ENCODE measurements at places on chromosomes 6 and 20. TPM values are rescaled to one million over a fixed set of nuclear protein-coding genes. Genes with fewer than 3 reads are reported as not detected.

PPP1R16B gene
- total RNA-seq: 89.9 TPM

BPIFB1 gene
- 0.13 TPM for total RNA-seq

IL17F gene
- not detected for total RNA-seq

C20orf144 gene
- 0.11 TPM for total RNA-seq

SLC22A16 gene
- total RNA-seq: not detected

NKX2-2 gene
- total RNA-seq: not detected

MYCT1 gene
- total RNA-seq: not detected

TAF8 gene
- total RNA-seq: 26.2 TPM

F13A1 gene
- 1.6 TPM for total RNA-seq

RNF182 gene
- not detected for total RNA-seq

SLC16A10 gene
- total RNA-seq: 10.6 TPM

GFRA4 gene
- not detected for total RNA-seq

KIF6 gene
- total RNA-seq: 0.35 TPM

ALDH5A1 gene
- 15.3 TPM for total RNA-seq

DACT2 gene
- total RNA-seq: not detected

HLA-DQA1 gene
- 712 TPM for total RNA-seq

TMEM170B gene
- 6.0 TPM for total RNA-seq

ZNF311 gene
- not detected for total RNA-seq

IL20RA gene
- 0.08 TPM for total RNA-seq

DLK2 gene
- 0.38 TPM for total RNA-seq

SCUBE3 gene
- not detected for total RNA-seq

LY6G5B gene
- total RNA-seq: 11.1 TPM

NAPB gene
- 6.6 TPM for total RNA-seq

SPEF1 gene
- not detected for total RNA-seq

TCF15 gene
- total RNA-seq: not detected

HLA-G gene
- total RNA-seq: 0.88 TPM

SPTLC3 gene
- 0.05 TPM for total RNA-seq

FAM209B gene
- 0.44 TPM for total RNA-seq

MANEA gene
- 11.8 TPM for total RNA-seq

SPATS1 gene
- not detected for total RNA-seq

TAGAP gene
- total RNA-seq: 28.8 TPM

DNPH1 gene
- total RNA-seq: 76.6 TPM

NHLRC1 gene
- total RNA-seq: 0.21 TPM

CHMP4B gene
- 98.7 TPM for total RNA-seq

TMC2 gene
- total RNA-seq: not detected

CLVS2 gene
- total RNA-seq: not detected

SPATA25 gene
- 2.4 TPM for total RNA-seq

MAP3K5 gene
- 31.6 TPM for total RNA-seq

CD24 gene
- 17.6 TPM for total RNA-seq

CGA gene
- not detected for total RNA-seq

RPP21 gene
- 39.9 TPM for total RNA-seq

ZNF133 gene
- 9.8 TPM for total RNA-seq

GSTA4 gene
- total RNA-seq: 3.4 TPM

PNLDC1 gene
- total RNA-seq: not detected

SLC22A7 gene
- not detected for total RNA-seq

SF3B5 gene
- total RNA-seq: 259 TPM

CYP24A1 gene
- 0.69 TPM for total RNA-seq

CALHM4 gene
- not detected for total RNA-seq

TRAPPC3L gene
- total RNA-seq: not detected

C6orf141 gene
- not detected for total RNA-seq

TFAP2C gene
- total RNA-seq: not detected

HRH3 gene
- not detected for total RNA-seq

ANKRD60 gene
- total RNA-seq: not detected

CNR1 gene
- 15.4 TPM for total RNA-seq

GABRR2 gene
- 0.54 TPM for total RNA-seq

PRR18 gene
- 8.8 TPM for total RNA-seq

FILIP1 gene
- total RNA-seq: 0.54 TPM
